ENCODE measurements at places on chromosomes 6 and 20.
A peak's percentile ranks its signal among the peaks of the same experiment; 100 is the strongest.

- DNase-seq: no peak
Measured at GRCh38 chr20:49306903-49307620, 29.2 kb upstream of the ZNFX1 start.

DNA sequence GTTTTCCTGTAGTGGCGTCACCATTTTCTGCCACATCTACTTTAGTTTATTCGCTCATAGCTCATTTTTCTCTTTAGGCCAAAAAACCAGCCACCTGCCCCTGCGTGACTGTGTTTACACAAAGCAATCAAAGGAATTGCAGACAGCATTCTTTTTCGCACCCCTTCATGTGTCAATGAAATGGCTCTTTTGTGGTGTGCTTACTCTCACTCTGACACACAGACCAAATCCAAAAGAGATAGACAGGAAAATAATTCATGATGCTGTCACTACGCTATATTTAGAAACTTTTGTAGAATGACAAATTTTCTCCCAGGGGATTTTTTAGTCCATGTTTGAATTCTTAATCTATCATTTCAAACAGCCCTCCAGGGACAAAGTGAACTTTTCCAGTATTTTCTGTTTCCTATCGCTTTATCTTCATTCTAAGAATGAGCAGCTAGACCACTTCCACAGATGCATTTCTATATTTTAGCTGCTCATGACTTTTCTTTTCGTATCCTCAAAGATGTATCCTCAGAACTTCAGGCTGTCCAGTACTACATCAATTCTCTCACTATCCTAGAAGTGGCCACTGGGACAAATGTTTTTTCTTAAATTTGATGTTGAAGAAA is 37.9 kb upstream of the KHDRBS2 start:
- DNase-seq: no peak

DNA sequence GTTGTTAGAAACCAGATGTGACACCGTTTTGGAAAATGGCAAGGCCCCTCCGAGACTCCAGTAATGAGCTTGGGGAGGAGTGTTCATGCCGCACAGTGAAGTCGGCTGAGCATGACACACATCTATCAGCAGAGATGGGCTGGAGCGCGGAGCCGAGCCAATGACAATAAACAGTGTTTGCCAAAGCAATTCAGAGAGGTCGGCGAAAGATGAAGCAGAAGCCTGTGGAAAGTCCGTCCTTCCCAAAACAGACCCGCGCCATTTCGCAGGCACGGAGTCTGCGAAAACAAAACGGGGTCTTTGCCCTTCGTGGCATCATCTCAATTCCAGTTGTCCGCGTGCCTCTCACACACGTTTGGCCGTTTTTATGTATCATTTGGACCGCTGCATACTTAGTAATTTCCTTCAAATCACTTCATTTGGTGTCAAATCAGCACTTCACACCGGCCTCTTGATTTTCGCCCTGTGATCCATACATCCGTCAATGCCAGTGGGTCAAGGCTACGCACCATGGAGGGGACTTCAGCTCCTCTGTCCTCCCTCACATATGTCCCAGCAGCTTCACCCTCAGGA is 71.3 kb downstream of the SULF2 start:
- DNase-seq: no peak

DNA sequence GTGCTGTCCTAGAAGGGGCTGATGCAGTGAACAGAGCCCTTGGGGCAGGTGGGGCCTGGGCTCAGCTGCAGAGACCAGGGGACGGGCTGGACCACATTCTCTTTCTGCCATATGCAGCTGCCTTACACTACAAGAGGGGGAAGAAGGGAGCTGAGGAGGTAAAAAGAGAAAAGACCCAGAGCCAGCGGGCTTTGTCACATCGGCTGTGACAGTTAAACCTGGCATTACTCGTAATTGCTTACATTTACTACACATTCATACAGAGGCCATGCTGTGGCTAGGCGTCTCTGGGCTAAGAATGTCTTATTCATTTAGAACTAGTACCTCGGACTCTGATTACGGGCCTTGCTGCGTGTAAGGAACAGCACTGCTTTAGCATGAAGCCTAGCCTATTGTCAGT is 12.8 kb upstream of the MAS1L start:
- no peak for DNase-seq

DNA sequence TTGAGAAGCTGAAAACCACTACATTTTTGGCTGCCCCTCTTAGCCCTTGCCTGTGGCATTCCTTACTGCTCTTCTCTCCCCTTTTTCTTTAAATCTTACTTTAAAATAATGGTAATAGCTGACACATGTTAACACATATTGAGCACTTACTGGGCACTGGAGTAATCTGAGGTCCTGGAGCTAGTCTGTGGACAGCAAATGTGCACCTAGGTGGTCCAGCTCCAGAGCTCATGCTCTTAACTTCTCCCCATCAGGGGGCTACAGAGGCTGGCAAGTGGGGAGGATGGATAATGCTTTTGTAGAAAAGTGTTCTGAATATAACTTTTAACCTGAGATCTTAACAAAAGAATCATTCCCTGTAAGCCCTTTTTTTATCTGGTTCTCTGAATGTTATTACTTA is 74.8 kb downstream of the ADGRB3 start:
- DNase-seq: no peak

DNA sequence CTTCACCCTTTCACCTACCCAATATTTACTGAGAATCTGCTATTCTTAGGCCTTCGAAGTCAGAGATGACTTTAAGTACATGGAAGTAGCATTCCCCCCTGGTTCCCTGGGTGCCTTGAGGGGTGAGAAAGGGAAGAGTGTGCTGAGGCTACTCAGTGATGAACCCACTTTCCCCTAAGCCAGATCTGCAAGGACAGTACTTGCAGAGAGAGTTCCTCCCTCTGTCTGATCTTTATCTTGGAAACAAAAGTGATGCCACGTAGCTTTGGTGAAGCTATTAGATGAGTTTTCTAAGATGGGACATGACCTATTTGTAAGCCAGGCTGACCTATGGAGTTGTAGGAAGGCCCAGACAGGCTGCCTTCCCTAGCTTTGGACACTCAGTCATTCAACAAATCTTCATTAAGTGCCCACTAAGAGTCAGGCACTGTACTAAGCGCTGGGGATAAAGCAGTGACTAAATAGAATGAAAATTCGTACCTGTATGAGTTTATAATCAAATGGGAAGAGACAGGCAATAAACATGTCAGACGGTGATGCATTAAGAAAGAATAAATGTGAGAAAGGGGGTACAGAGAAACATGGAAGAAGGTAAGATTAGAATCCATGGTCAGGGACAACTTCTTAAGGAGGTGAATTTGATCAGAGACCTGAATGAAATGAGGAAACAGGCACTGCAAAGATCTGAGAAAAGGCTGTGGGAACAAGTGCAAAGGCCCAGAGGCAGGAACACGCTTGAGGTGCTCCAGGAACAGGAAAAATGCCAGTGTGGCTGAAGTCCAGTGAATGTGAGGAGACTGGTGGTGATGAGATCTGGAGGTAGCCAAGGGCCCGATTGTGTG is 42.2 kb downstream of the BCL2L1 start:
- DNase-seq: no peak

- DNase-seq: peak; percentile 63
Measured at GRCh38 chr6:1554476-1555310, 55.0 kb upstream of the FOXC1 start.

- DNase-seq: no peak
Measured at GRCh38 chr20:40943591-40943990, 85.0 kb upstream of the TOP1 start.

DNA sequence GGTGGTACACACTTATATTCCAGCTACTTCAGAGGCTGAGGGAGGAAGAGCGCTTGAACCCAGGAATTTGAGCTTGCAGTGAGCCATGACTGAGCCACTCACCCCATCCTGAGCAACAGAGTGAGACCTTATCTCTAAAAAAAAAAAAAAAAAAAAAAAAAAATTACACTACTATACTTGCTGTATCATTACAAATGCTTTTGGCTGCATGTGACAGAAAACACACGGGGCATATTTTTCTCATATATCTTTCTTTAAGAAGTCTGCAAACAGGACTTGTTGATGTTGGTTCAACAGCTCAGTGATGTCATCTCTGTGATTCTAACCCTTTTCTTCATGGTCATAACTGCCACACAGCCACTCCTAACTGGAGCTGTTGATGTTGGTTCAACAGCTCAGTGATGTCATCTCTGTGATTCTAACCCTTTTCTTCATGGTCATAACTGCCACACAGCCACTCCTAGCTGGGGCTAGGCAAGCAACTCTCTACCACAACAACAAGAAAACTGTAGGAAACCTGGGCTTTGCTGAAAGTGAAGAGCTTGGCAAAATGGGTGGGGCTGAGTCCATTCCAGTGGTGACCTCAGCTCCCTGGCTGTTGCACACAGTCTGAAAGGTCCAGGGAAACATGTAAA is 19.8 kb downstream of the MTFR2 start:
- DNase-seq: no peak

Data from T-helper 9 cell (primary cell).